ENCODE measurements at places on chromosomes 1 and 21.

GRCh38 chr21:41289431-41289830 is 27.2 kb upstream of the FAM3B start:
- no peak for DNase-seq

DNA sequence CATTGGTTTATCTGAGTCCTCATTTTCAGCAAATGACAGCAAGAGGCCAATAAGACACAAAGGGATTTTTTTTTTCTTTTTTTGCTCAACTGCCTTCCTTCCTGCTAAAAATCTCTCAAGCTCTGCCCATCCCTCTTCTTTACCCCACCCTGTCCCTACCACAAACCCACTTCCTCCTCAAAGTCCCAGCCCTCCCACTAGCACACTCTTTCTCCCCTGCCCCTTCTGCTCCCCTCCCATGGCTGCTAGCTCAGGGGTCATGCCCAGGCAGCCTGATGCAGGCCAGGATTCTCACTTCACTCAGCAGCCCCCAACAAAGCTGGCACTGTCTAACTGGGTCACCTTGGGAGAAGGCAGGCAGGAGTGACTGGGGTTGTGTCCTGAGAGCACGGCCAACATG is 28.8 kb upstream of the PPP2R5A start:
- DNase-seq: no peak

DNA sequence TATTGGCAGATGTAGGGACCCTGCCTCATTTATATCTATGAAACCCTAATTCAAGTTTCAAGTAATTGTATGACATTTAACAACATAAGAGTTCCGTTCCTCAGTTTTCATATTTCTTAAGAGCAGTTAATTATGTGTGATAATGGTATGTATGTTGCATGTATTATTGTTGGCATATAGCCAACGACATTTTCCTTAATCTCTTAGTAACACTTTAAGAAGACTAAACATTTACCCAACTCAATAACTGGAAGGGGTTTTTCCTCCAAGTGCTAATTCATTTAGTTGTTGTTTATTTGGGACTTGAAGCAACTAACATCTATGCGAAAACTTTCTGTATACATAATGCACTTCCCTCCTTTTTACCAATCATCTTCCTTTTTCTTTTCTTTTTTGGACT is 1.5 kb upstream of the RALGPS2 start:
- DNase-seq: no peak

DNA sequence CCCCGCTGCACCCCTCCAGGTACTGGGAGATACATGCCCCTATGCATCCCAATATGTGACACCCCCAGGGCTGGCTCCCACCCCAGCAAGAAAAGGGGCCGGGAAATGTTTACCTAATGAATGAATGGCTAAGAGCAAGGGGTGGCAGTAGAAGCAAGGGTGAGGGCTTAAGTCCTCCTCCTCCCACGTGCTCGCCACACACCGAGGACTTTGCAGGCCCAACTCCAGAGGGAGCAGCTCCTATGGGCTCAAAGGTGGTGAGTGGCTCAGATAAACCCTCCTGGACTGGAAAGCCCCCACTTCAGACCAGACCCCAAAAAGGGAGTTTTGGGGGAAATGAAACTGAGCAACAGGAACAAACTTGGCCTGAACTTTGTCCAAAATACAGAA is 11.4 kb downstream of the SLC45A3 start:
- DNase-seq: no peak

GRCh38 chr1:8201331-8201861 is 116.5 kb upstream of the SLC45A1 start:
- no peak for DNase-seq

- no peak for DNase-seq
Measured at GRCh38 chr1:240691909-240692705, 80.2 kb upstream of the GREM2 start.

DNA sequence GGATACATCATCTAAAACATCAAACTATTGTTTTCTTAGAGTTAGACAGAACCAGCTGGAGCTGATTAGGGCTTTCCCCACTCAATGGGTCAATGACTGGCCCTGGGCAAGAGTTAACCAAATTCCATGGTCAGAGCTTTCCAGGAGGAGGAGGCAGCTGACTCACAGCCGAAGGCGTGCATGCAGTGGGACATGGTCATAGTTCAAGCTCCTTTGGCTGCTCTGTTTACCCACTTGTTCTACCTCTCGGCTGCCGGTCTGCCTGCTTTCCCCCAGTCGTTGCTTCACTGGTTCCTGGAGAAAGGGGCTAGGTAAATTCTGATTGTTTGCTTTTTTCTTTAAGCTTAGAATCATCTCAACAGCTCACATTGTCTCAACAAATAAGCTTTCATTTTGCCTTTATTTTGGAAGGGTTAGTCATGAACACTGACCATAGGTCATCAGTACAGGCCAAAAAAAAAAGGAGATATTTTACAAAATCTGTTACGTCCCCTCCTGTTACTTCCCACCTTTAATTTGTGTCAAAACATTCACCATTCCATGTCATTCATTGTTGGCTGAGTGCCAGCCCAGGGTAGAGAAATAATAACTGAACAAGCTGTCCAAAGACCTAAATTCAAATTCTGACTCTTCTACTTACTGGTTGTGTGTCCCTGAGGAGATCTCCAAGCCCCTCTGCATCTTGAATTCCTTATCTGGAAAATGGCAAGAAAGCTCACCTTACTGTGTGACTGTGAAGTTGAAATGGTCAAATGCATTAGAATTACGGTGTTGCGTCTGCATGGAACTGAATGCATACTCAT is 12.0 kb downstream of the MAB21L3 start:
- no peak for DNase-seq

DNA sequence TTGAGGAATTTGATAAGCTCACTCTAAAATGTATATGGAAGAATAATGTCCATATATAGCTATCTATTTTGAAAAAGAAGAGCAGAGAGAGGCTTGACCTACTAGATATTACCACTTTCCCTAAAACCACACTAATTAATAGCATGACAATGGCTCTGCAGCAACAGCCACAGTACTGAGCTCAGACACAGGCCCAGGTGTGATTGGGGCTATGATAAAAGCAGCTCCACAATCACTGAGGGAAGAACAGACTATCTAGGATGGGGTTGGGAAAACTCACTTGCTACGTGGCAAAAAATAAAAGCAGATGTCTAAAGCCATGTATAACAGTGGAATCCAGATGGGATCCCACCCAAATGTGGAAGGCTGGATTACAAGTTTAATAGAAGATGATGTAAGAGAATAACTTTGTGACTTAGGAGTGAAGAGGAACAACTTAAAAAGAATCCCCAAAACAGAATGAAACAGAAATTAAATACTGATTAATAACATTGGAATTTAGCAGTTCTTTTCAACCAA is 80.8 kb upstream of the RAB4A start:
- DNase-seq: no peak

GRCh38 chr1:208808301-208808700 is 564.1 kb upstream of the PLXNA2 start:
- no peak for DNase-seq

GRCh38 chr1:94805912-94806311 is 14.2 kb upstream of the SLC44A3 start:
- DNase-seq: no peak

GRCh38 chr1:34779526-34779925 is 1.5 kb upstream of the GJB3 start:
- no peak for DNase-seq
